ENCODE measurements at places on chromosomes 7 and 10. TPM values are rescaled to one million over a fixed set of nuclear protein-coding genes. Genes with fewer than 3 reads are reported as not detected.

Gene PALD1
- polyA plus RNA-seq, result 18.9 TPM

Gene GATA3
- 0.30 TPM for polyA plus RNA-seq

Gene TMEM270
- not detected for polyA plus RNA-seq

Gene TMEM184A
- 0.45 TPM for polyA plus RNA-seq

Gene ECHS1
- 119 TPM for polyA plus RNA-seq

Gene TCAF2
- polyA plus RNA-seq, result 6.8 TPM

Gene CDC14C
- 0.07 TPM for polyA plus RNA-seq

Gene BEND7
- polyA plus RNA-seq, result 6.3 TPM

Gene CLCN1
- polyA plus RNA-seq, result 0.59 TPM

Gene NUTM2A
- polyA plus RNA-seq, result 2.4 TPM

Gene IFIT1B
- 0.06 TPM for polyA plus RNA-seq

Gene SLC39A12
- polyA plus RNA-seq, result not detected

GRCh38 chr7:81173766-81174281 is 255.0 kb upstream of the SEMA3C start:
- H3K27ac ChIP-seq, result peak overlapping the region; percentile 23
- no peak overlapping the region for H3K4me3 ChIP-seq
- H3K27me3 ChIP-seq, result no peaks in the 10 kb centered on the region
- no peaks in the 10 kb centered on the region for H3K36me3 ChIP-seq

DNA sequence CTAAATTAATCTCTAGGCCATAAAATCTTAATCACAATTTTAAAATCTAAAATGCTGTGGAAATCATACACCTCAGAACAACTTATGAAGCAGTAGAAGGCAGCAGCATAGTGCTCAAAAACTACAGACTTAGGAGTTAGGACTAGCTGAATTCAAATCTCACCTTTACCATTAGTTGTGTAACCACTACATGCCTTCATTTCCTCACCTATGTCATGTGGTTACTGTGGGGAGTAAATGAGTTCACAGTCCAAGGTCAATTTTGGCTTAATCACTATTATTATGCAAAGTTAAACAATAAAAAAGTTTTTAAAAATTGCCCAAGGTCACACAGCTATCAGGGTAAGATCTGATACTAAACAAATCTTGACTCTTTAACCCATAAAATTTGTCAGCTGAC is 37.0 kb downstream of the SNX13 start:
- no peak overlapping the region for H3K4me3 ChIP-seq
- no peaks in the 10 kb centered on the region for H3K4me1 ChIP-seq
- H3K27me3 ChIP-seq, result no peaks in the 10 kb centered on the region
- no peak overlapping the region for H3K27ac ChIP-seq
- no peak for DNase-seq

- H3K27ac ChIP-seq, result no peak overlapping the region
- H3K27me3 ChIP-seq, result no peaks in the 10 kb centered on the region
- H3K4me3 ChIP-seq, result no peak overlapping the region
- no peaks in the 10 kb centered on the region for H3K4me1 ChIP-seq
These were observed 620.9 kb downstream of the ZWINT start for GRCh38 chr10:55740110-55740509.

- H3K36me3 ChIP-seq, result no peaks in the 10 kb centered on the region
- no peak overlapping the region for H3K27ac ChIP-seq
- no peak overlapping the region for H3K4me3 ChIP-seq
- peaks cover 2% of the 10 kb centered on the region for H3K27me3 ChIP-seq
These were observed 36.4 kb upstream of the ELN start for GRCh38 chr7:73991522-73992100.

DNA sequence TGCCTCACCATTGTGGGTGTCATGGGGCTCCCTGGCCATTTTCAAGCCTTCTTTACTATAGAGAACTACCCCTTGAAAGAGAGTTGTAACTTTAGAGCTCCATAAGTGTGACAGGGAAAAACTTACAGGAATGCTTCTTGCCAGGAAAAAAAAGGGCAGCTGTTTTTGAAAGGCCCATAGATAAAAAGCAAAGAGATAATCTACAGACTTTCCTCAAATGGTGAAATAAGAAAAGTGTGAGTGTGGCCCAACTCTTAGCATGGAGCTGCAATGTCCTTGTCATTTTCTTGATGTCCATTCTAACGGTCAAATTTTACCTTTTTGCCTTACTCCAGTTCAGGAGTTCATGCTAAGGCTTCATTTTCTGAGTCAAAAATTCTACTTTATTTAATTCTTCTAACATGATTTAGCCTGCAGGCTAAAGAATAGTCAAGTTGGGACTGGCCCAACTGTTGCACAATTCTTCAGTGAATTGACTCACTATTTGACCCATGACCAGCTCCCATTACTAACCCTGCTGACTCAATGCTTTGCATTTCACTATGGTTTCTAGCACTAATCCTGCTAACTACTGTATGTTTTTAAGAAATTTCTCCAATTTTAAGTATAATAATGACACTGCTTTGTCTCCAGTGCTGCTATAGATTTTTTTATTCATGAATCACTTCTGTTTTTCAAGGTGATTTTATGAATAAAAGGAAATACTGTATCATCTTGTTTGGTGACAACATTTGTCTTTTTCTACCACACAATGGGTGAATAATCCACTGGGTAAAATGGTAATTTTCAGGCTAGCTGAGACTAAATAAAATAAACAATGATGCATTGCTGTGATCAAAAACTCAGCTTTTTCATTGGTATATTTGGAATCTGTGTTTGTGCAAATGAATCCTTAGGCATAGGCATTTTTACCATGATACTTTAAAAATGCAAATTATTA is 41.4 kb upstream of the SGCE start:
- peak overlapping the region; percentile 62 for H3K27ac ChIP-seq
- no peaks in the 10 kb centered on the region for H3K36me3 ChIP-seq
- peaks cover 3% of the 10 kb centered on the region for H3K4me1 ChIP-seq
- no peaks in the 10 kb centered on the region for H3K27me3 ChIP-seq
- H3K4me3 ChIP-seq, result no peak overlapping the region

GRCh38 chr7:47446871-47447466 is 134.9 kb downstream of the TNS3 start:
- no peaks in the 10 kb centered on the region for H3K36me3 ChIP-seq
- no peaks in the 10 kb centered on the region for H3K27me3 ChIP-seq
- H3K4me3 ChIP-seq, result no peak overlapping the region
- H3K27ac ChIP-seq, result no peak overlapping the region
- peaks cover 39% of the 10 kb centered on the region for H3K4me1 ChIP-seq

DNA sequence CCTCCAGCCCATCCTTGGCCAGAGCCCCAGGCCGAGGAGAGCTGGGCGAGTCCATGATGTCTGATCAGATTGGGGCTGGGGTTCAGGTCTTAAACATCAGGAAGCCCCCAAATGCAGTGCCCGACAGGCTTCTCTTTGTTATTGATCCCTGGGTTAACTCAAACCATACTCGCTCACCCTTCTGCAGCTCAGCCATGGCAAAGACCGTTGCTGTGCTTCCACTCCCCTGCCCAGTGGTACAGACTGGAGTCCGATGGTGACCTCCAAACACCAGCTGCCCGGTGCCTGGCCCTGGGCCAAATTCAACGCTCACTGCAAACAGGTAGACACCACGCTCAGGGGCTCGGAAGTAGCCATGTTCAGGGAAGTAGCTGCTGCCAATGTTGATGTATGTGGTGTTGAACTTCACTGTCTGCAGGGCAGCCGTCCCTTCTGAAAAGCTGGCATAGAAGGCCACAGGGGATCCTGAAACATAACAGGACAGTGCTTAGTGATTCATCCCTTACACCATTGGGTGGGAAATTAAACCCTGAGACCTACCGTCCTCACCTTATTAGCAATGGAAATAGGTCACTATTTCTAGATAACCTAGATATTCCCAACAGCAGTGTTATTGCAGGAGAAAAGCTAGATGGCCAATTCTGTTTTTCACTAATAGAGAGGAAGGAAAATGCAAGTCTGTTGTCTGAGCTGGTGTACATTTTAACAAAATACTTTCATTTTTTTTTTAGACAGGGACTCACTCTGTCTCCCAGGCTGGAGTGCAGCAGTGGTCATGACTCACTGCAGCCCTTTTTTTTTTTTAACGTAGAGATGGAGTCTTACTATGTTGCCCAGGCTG is 20.5 kb downstream of the MMRN2 start:
- H3K4me3 ChIP-seq, result no peak overlapping the region
- H3K4me1 ChIP-seq, result peaks cover 3% of the 10 kb centered on the region
- peak; percentile 7 for DNase-seq
- H3K27ac ChIP-seq, result no peak overlapping the region

DNA sequence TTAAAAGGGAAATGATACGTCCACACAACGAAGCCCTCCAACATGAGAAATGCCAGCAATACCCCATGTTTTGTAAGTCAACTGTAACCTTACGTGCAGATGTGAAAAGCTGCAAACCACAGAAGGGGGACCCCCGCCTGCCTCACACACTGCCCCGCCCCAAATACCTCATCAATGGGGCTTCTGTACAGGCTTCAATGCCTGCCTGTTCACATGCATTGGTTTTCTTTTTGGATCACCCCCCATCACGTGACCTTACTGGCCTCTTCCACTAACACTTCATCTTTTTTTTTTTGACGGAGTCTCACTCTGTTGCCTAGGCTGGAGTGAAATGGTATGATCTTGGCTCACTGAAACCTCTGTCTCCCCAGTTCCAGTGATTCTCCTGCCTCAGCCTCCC is 224.0 kb downstream of the TNS3 start:
- no peaks in the 10 kb centered on the region for H3K27me3 ChIP-seq
- H3K27ac ChIP-seq, result no peak overlapping the region
- no peaks in the 10 kb centered on the region for H3K4me1 ChIP-seq

GRCh38 chr7:47783456-47784223 is 164.6 kb downstream of the PKD1L1 start:
- no peak overlapping the region for H3K4me3 ChIP-seq
- H3K4me1 ChIP-seq, result peaks cover 12% of the 10 kb centered on the region
- peak; percentile 96 for DNase-seq

- H3K4me3 ChIP-seq, result no peak overlapping the region
- H3K27ac ChIP-seq, result no peak overlapping the region
- H3K27me3 ChIP-seq, result no peaks in the 10 kb centered on the region
- DNase-seq, result peak; percentile 27
These were observed 212.0 kb downstream of the MAGI2 start for GRCh38 chr7:79241288-79242060.

GRCh38 chr7:46954181-46954580 is 627.7 kb downstream of the TNS3 start:
- H3K27ac ChIP-seq, result no peak overlapping the region
- no peak for DNase-seq
- H3K36me3 ChIP-seq, result no peaks in the 10 kb centered on the region
- H3K4me3 ChIP-seq, result no peak overlapping the region
- no peaks in the 10 kb centered on the region for H3K4me1 ChIP-seq

DNA sequence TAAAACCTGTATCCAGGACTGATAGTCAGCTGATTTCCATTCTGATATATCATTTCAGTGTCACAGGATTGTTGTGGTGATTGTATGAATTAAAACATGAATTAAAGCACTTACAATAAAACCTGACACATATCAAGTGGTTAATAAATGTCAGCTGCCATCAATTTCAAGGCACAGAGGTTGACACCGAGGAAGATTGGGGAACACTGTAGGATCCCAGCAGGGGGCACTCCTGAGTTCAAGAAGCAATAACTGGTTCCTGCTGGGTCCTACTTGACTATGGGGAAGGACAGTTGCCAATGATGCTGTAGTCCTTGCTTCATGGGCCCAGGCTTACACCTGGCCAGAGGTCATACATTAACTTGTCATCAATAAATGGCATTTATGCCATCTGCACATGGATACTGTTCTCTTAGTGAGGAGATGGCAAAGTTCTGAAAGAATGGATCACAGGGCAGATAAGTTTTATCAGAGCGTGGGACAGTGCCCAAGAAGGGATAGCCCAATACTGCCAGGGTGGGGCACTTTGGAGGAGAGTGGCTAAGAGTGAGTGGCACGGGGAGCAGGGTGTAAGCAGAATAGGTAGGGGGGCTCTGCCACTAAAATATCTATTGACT is 24.1 kb downstream of the FZD1 start:
- H3K27me3 ChIP-seq, result no peaks in the 10 kb centered on the region
- no peak overlapping the region for H3K4me3 ChIP-seq
- H3K4me1 ChIP-seq, result peaks cover 4% of the 10 kb centered on the region
- H3K36me3 ChIP-seq, result no peaks in the 10 kb centered on the region
- H3K27ac ChIP-seq, result no peak overlapping the region

- no peaks in the 10 kb centered on the region for H3K4me1 ChIP-seq
- no peaks in the 10 kb centered on the region for H3K27me3 ChIP-seq
- no peak overlapping the region for H3K4me3 ChIP-seq
- H3K36me3 ChIP-seq, result peaks cover 29% of the 10 kb centered on the region
- peak; percentile 95 for DNase-seq
These were observed 64.4 kb downstream of the NRBF2 start for GRCh38 chr10:63197344-63198092.

- H3K4me1 ChIP-seq, result no peaks in the 10 kb centered on the region
- no peak overlapping the region for H3K4me3 ChIP-seq
- no peaks in the 10 kb centered on the region for H3K36me3 ChIP-seq
- H3K27me3 ChIP-seq, result peaks cover 3% of the 10 kb centered on the region
- DNase-seq, result no peak
These were observed 11.6 kb downstream of the AOC1 start for GRCh38 chr7:150863946-150864345.

- peaks cover 7% of the 10 kb centered on the region for H3K4me1 ChIP-seq
- no peaks in the 10 kb centered on the region for H3K36me3 ChIP-seq
- H3K4me3 ChIP-seq, result no peak overlapping the region
- H3K27ac ChIP-seq, result no peak overlapping the region
These were observed 193.8 kb upstream of the KLF6 start for GRCh38 chr10:3978761-3979160.

- H3K4me3 ChIP-seq, result no peak overlapping the region
- H3K4me1 ChIP-seq, result no peaks in the 10 kb centered on the region
- DNase-seq, result no peak
- H3K27ac ChIP-seq, result no peak overlapping the region
These were observed 79.0 kb upstream of the TMEM168 start for GRCh38 chr7:112869111-112869774.

- no peaks in the 10 kb centered on the region for H3K4me1 ChIP-seq
- DNase-seq, result no peak
- H3K36me3 ChIP-seq, result no peaks in the 10 kb centered on the region
- H3K4me3 ChIP-seq, result no peak overlapping the region
- H3K27ac ChIP-seq, result no peak overlapping the region
These were observed 250.9 kb upstream of the SORCS1 start for GRCh38 chr10:107415446-107415845.

DNA sequence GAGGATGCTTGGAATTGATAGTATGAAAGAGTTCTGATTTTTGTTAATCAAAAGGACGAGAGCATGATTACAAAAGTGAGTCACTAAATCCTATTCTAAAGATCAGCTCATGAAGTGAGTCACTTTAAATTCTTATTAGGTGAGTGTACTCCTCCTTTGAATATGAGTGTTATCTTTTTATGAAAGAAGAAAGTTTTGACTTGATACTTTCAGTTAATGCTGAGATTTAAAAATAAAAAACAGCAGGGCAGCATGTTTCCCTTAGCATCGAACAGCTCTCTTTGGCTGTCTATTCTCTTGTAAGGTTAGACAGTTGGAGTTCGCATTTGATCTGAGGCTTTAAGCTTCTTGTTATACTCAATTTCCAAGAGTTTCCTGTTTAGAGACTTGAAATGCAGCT is 222.0 kb downstream of the TWIST1 start:
- H3K4me1 ChIP-seq, result no peaks in the 10 kb centered on the region
- no peak overlapping the region for H3K27ac ChIP-seq
- no peak for DNase-seq
- no peaks in the 10 kb centered on the region for H3K36me3 ChIP-seq

GRCh38 chr7:22114440-22114981 is 168.8 kb upstream of the CDCA7L start:
- no peaks in the 10 kb centered on the region for H3K36me3 ChIP-seq
- no peak for DNase-seq
- H3K27me3 ChIP-seq, result no peaks in the 10 kb centered on the region
- no peaks in the 10 kb centered on the region for H3K4me1 ChIP-seq
- H3K27ac ChIP-seq, result no peak overlapping the region

- no peak overlapping the region for H3K4me3 ChIP-seq
- no peaks in the 10 kb centered on the region for H3K36me3 ChIP-seq
- peaks cover 10% of the 10 kb centered on the region for H3K4me1 ChIP-seq
- H3K27me3 ChIP-seq, result peaks cover 4% of the 10 kb centered on the region
These were observed 47.0 kb downstream of the RBM20 start for GRCh38 chr10:110691139-110691538.
